ENCODE measurements at places on chromosomes 2 and 18.

- H3K36me3 ChIP-seq: no peaks in the 10 kb centered on the region
- peak; percentile 100 for DNase-seq
- H3K4me3 ChIP-seq: peak within 1 kb of the TSS; percentile 80
- H3K27me3 ChIP-seq: no peaks in the 10 kb centered on the region
- peak within 1 kb of the TSS; percentile 84 for H3K27ac ChIP-seq
Observed at GRCh38 chr2:130342533-130343275, at the start of gene IMP4. Gene IMP4 (plus strand): TSS chr2:130342897. CDS start chr2:130342933, 36 bp downstream.

GRCh38 chr18:33817096-33817495, 239.1 kb downstream of the ASXL3 start:
- H3K27me3 ChIP-seq: no peaks in the 10 kb centered on the region
- no peaks in the 10 kb centered on the region for H3K4me1 ChIP-seq
- no peak overlapping the region for H3K4me3 ChIP-seq
- no peak overlapping the region for H3K27ac ChIP-seq
- no peaks in the 10 kb centered on the region for H3K36me3 ChIP-seq

GRCh38 chr18:44599412-44599811, 81.3 kb upstream of the SETBP1 start:
- peak overlapping the region; percentile 43 for H3K27ac ChIP-seq
- H3K4me3 ChIP-seq: no peak overlapping the region
- H3K27me3 ChIP-seq: no peaks in the 10 kb centered on the region

DNA sequence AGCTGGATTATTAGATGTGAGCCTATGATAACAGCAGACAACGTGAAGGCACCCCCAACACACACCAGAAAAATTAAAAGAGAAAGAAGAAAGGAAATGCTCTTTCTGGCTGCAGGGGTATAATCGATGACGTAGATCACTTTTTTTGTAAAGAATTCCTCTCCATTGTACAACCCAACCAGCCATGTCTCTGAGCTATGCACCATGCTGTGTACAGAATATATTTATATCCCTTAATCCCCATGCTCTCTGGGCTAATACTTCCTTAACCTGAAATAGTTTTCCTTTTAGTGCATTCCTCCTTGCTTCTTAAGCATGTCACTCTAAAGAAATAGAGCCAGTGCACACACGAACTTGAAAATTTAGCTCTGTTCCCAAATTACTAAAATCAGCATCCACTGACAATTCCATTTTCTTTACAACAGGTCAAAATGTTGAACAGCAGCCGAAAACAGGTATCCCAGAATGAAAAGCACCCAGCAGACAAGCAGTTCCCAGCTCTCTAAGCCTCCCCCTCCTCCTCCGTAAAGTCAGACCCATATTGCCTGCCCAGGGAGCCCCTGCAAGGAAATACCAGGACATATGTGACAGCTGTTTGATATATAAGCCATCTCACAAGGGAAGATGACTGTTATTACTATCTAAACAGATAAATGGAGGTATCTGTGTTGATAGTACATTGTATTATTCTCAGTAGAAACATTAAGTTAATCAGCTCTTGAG, 247.4 kb upstream of the RAB6C start:
- no peak overlapping the region for H3K4me3 ChIP-seq
- H3K4me1 ChIP-seq: no peaks in the 10 kb centered on the region
- DNase-seq: no peak
- H3K27me3 ChIP-seq: no peaks in the 10 kb centered on the region

DNA sequence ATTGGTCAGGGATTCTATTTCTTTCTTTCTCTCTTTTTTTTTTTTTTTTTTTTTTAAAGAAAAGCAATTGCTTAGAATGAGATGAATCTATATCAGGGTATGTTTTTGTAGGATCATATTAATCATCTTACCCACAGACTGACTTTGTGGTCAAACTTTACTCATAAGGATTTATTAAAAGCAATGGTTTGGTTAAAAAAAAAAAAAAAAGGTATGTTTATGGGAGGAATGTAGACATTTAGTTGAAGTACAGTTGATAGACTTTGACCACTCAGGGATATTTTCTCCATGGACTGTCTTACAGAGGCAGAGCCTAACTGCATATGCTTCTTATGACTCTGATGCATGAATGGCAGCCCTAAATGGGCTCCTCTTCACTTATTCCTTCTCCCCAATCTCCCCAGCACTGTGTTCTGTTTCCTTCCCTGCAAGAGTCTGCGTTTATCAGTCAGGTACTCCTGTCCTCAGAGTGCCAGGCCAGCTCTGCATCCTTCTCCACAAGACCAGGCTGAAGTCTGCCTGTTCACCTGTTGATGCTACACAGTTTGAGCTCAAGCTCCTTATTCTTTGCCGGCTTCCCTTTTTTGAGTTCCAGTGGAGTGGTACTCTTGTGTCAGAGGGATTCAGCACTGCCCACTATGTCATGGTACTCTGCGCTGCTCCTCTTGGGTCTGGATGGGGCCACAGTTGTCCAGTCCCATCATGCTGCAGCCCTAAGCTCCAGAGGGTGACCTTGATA, 24.3 kb downstream of the CRIM1 start:
- H3K4me1 ChIP-seq: peaks cover 24% of the 10 kb centered on the region
- H3K4me3 ChIP-seq: no peak overlapping the region
- DNase-seq: no peak
- H3K36me3 ChIP-seq: no peaks in the 10 kb centered on the region
- H3K27ac ChIP-seq: no peak overlapping the region

- no peaks in the 10 kb centered on the region for H3K27me3 ChIP-seq
- DNase-seq: no peak
- no peak overlapping the region for H3K4me3 ChIP-seq
- no peaks in the 10 kb centered on the region for H3K4me1 ChIP-seq
- no peaks in the 10 kb centered on the region for H3K36me3 ChIP-seq
Observed at GRCh38 chr2:224709301-224709700, 6.9 kb downstream of the CCDC195 start.

Measured in testis (tissue), 5 donors.